ENCODE measurements at places on chromosomes 16 and 17.

- no peak for DNase-seq
Measured at GRCh38 chr16:4412854-4413253, 3.5 kb downstream of the CORO7 start.

GRCh38 chr17:42313389-42313772 is 25.1 kb downstream of the STAT5A start:
- DNase-seq, result no peak

GRCh38 chr16:86919078-86919477 is 340.7 kb downstream of the FOXL1 start:
- DNase-seq, result no peak

- no peak for DNase-seq
Measured at GRCh38 chr17:42760652-42761581, at the start of gene RAMP2. Gene RAMP2, plus strand, starts transcription at chr17:42761227. Its CDS starts 35 bp downstream, at chr17:42761262.

DNA sequence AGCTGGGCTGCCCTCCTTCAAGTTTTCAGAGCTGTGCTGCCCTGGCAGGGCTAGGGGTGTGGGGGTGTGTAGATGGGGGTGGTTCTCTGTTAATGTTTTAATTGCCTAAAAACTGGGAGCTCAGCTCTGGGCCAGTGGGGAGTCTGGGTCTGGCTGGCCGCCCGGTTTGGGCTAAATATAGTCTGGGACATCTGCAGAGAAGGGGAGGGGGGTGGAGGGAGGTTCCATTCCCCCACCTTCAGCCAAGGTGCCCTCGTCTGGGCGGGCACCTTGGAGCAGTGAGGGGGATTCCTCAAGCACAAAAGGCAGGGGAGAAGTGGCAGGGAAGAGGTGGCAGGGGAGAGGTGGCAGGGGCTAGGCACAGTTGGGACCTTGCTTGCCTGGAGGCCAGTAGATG is 13.0 kb downstream of the RARA start:
- no peak for DNase-seq

- DNase-seq, result peak; percentile 22
Measured at GRCh38 chr17:1908699-1909309, 79.0 kb downstream of the RPA1 start.

- no peak for DNase-seq
Measured at GRCh38 chr17:76184290-76184689, 43.2 kb upstream of the FOXJ1 start.

DNA sequence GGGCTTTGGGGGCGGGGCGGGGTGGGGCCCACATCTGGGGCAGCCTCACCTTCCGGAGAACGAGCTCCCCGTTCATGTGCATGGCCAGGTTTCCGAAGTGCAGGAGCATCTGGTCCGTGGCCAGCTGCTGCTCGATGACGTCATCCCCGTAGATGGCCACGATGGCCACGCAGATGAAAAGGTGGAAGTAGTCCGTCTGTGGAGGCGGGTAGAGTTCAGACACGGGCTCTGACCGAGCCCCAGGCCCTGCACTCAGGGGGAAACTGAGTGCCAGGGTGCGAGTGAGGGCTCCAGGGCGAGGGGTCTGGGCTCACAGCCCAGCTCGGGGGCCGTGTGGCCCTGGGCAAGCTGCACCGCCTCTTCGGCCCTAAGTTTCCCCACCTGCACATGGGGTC is 93.7 kb downstream of the TBC1D16 start:
- DNase-seq, result no peak

- DNase-seq, result no peak
Measured at GRCh38 chr16:49672753-49673152, 183.2 kb downstream of the ZNF423 start.

DNA sequence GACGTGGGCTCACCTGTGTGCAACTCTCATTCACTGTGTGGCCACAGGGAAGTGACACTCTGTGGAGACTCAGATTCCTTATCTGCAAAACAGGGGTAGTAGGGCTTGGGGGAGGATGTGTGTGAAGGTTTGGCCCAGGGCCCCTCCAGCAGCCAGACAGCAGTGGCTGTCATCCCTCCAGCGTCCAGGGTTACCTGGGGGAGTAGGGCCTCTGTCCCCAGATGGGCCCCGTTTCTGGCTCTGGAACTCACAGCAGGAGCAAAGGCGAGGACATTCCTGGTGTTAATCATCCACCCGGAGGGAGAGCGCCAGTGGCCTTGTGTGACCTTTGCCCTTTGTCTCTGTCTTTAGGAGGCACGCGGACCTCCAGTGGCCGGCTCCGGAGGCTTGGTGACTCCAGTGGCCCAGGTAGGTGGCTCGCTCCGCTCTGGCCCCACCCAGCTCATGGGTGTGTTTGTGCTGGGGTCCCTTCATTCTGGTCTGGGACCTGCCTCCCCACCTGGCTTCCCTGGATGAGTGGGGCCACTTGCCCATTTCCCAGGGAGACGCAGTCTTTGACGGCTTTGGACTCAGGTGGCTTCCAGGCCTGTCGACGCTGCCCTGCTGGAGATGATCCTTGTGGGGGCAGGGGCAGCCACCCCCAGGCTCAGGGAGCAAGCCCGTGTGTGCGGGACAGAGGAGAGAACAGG is 166.2 kb downstream of the SEC14L1 start:
- no peak for DNase-seq

Measured in stimulated activated CD8-positive, alpha-beta memory T cell treated with anti-CD3 and anti-CD28 coated beads, Interleukin-7, amount 100 ng/mL, for 48 hours (primary cell).